GM12878 (cell line): ENCODE measurements at places on chromosomes 4 and X. TPM values are rescaled to one million over a fixed set of nuclear protein-coding genes. Genes with fewer than 3 reads are reported as not detected.
A peak's percentile ranks its signal among the peaks of the same experiment; 100 is the strongest.

OTOP1 gene
- not detected in 2 replicates for total RNA-seq

DNA sequence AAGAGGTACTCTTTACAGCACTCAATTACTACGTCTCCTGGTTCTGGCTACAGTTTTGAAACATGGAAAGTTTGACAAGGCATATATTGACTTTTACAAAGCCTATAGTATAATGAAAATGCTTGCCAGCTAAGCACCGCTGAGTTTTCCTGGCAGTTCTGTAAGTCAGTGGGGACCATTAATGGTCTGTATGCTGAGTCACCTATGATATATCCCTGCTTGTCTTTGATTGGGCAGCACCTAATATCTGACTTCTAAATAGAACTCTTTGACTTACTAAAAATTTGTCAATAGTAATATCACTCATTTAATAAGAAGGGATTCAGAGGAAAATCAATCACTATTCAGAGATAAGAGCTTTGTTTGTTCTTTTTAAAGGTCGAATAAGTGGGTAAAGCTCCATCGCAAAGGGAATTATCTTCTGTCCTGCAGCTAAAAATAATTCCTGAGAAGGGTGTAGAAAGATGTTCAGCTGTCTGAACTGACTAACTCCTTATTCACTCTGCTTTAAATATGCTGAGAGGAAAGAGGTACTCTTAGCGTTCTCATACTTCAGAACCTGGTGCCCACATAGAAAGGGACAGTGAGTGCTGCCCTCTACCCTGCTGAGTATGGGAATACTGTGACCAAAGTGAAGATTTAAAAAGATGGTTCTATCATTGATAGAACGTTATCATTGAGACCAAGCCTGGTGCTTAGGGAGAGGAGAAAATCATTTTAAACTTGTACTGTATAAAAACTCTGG is 959 bp downstream of the SMPX start:
- DNase-seq = no peak

- DNase-seq = no peak
These were observed 189.4 kb downstream of the RAPGEF2 start for GRCh38 chr4:159292137-159292896.

ZNF732 gene
- total RNA-seq = not detected in 2 replicates

GRCh38 chrX:148600131-148600530 is 99.7 kb downstream of the AFF2 start:
- no peak for DNase-seq

DNA sequence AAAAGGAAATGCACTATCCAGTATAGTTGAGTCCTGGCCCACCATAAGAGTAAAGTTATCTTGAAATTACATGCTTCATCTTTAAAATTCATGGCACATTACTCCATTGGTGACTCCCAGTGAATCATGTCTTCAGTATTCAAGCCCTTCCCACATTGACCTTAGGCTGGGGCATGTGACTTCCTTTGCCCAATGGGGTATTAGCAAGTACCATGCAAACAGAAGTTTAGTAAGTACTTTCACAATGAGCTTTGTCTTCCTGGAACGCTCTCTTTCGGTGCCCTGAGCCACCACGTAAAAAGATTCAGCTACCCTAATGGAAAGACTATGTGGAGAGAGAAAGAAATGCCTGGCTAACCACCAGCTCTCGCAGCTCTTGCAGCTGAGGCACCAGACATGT is 235.4 kb downstream of the HNRNPD start:
- no peak for DNase-seq

STBD1 gene
- total RNA-seq = not detected in 2 replicates

DNA sequence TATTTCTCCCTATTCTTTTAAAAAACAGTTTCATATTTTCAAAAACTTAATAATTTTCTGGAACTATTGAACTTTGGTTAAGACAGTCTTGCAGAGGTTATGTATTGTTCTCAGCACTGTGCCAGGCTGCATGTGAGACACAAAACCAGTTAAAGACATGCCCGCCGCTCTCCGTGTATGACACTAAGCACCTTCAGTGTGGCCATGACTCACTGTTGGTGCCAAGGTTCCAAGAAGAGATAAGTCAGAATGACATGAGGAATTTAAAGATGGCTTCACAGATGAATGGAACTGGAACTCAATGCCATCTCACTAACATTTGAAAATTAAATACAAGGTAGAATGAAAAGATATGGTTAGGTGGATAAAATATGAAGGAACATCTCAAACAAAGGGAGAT is 525.5 kb upstream of the ZFP42 start:
- no peak for DNase-seq

SPANXB1 gene
- total RNA-seq = not detected in 2 replicates

DNA sequence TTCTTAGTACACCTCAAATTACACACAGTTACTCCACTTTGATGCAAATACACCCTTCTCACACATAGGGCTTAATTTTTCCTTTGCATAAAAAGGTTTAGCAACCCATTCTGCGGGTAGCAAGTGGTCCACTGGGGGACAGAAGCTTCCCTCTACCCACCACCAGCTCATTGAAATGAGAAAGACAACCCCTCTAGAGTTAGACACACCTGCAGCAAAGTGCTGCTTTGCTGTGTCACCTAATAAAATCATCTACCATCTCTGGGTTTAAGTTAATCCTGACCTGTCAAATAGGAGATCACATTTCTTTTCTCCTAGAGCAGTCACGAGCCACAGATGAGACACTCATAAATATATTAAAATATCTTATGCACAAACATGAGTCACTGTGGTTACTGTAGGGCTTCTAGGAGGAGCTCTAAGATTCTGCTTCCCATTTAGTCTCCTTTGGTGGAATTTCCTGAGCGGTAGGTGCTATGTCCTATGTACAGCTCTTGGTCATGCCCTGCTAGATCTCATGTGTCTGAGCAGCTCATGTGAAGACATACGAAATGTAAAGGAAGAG is 11.9 kb downstream of the BMX start:
- DNase-seq = no peak

MAGEA10 gene
- not detected in 2 replicates for total RNA-seq

GRCh38 chr4:24642981-24643547 is 58.7 kb upstream of the DHX15 start:
- no peak for DNase-seq

DNA sequence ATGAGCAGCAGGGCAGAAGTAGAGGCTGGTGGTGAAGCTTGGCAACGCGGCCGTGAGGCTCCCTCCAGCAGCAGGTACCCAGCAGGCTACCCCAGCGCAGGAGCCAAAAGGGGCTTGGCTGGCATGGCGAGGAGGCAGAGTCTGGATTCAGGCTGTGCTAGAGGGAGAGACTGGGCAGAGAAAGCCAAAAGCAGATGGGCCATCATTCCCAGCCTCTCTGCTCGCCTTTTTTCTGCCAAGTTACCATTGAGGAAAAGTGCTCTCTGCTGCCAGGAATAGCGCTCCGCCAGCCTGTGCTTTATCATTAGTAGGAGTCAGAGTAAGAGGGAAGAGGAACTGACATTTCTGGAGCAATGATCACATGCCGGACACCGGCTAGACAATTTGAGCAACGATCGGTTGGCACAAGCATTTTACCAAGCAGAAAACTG is 28.7 kb upstream of the MAP3K15 start:
- no peak for DNase-seq

RHOH gene
- total RNA-seq = 64.5 and 65.7 TPM in 2 replicates

DNA sequence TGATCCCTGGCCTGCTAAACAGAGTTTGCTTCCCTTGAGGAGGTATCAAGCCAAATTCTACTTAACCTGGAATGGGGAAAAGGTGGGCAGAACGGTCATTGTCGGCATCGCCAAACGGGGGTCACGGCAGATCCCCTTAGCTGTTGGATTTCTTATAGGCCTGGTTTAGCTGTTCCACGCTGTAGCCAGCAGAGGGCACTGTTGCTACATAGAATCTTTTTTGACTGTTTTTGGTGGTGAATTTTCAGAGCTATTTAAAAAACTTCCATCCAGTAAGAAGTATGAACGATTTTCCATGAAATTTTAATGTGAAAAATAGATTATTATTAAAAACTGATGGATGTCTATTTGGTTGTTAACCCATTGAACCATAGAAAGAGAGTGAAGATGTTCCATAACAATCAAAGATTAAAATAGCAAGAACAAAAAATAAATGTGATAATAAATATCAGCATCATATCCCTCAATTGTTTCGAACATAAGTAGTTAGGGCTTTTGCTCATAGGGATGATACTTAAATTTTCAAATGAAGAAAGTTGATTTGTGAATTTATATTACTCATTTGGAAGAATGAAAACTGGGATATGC is 56.6 kb downstream of the LINC00632 start:
- DNase-seq = no peak

GRCh38 chr4:182978152-182978827 is 61.1 kb upstream of the DCTD start:
- peak; percentile 45 for DNase-seq

GRCh38 chr4:34850968-34851367 is 1393.3 kb downstream of the ARAP2 start:
- no peak for DNase-seq

DNA sequence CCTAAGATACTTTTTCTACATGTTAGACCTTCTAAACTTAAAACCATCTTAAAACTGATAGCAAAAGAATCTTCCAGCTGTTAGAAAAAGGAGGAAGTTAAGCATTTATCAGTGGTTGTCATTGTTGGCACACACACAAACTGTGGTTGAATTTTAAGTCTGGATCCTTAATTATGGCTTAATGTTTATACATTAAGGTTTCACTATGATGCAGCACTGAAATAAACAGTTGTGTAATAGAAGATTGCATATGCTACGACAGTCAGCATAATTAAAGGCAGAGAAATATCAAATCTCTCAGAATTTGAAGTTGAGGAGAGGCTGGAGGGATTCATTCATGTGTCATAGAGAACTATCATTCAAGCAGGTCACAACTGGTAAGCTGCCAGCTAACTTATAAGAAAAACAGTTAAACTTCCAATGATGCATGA is 32.3 kb downstream of the ADGRA3 start:
- peak; percentile 38 for DNase-seq

- DNase-seq = no peak
These were observed 1.3 kb downstream of the SMIM20 start for GRCh38 chr4:25915353-25915705.

CPLX1 gene
- 1.2 and 2.2 TPM in 2 replicates for total RNA-seq

KLHL15 gene
- total RNA-seq = 4.5 and 4.8 TPM in 2 replicates

NEUROG2 gene
- total RNA-seq = 1.9 and 2.9 TPM in 2 replicates

DNA sequence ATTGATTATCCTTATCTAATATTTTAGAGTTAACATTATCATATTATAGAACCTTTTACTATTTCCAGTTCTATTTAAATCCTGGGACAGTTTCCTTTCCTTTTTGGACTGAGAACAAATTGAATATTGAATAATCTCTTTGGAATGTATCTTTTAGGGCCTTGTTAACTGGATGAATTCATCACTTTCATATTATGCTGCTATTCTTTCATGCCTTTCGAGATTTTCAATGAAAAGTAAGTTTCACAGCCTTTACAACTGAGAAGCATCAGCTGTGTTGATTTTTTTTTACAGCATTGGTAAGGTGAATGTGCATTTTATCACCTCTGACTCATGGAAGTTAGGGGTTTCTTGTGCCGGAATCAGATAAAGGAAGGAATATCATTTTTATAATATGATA is 39.6 kb downstream of the PDLIM5 start:
- DNase-seq = no peak

DNA sequence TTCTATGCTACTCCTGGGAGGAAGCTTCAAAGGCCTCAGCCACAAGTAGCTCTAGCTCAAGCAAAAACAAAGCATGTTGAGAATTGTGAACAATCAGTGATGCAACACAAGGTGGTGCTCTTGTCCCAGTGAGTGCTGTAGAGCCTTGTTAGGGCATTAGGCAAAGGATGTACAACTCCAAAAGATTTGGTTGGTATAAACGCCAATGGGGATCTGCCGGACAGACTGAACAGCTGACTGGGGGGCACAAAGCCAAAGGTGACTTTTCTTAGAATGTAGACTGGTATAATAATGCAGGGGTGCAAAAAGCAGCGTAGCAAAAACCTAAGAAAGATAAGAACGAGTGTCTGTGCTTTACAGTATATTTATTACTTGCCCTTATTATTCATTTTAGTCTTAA is 62.6 kb upstream of the ALB start:
- peak; percentile 16 for DNase-seq
